Omental fat pad (tissue), 4 donors: ENCODE measurements at places on chromosomes 4 and X. TPM values are rescaled to one million over a fixed set of nuclear protein-coding genes. Genes with fewer than 3 reads are reported as not detected.

Gene INTS12
- total RNA-seq = 15.7 TPM

Gene HSPA4L
- 1.3 TPM for total RNA-seq

- DNase-seq = no peak
Measured at GRCh38 chr4:98687876-98688275, 29.5 kb upstream of the TSPAN5 start.

DNA sequence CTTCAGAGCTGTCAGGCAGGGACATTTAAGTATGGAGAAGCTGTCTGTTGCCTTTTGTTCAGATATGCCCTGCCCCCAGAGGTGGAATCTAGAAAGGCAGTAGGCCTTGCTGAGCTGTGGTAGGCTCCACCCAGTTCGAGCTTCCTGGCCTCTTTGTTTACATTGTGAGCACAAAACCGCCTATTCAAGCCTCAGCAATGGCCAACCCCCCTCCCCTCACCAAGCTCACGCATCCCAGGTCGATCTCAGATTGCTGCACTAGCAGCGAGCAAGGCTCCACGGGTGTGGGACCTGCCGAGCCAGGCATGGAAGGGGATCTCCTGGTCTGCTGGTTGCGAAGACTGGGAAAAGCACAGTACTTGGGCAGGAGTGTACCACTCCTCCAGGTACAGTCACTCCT lies 59.3 kb downstream of the ZNF674 start:
- DNase-seq = no peak

- DNase-seq = no peak
Measured at GRCh38 chr4:48665555-48666186, 114.4 kb downstream of the FRYL start.

- DNase-seq = no peak
Measured at GRCh38 chr4:85826060-85826678, 351.2 kb downstream of the ARHGAP24 start.
